ENCODE measurements at places on chromosomes 16 and 17.
A peak's percentile ranks its signal among the peaks of the same experiment; 100 is the strongest.

DNA sequence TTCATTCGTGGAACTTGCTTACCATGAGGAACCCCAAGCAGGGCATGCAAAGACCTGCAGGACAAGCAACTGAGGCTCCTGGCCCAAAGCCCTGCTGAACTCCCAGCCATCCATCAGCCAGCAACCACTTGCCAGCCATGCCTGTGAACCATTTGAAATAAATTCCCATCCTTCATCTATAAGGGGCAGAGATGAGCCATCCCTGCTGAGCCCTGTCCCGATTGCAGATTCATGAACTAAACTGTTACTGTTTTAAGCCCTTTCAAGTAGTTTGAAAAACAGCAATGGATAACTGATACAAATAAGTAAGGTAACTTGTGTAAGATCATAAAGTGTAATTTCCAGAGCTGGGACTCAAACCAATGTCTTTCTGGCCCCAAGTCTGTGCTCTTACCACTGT lies 114.4 kb upstream of the WSCD1 start:
- DNase-seq: no peak

GRCh38 chr16:76897816-76898215 lies 293.2 kb upstream of the MON1B start:
- DNase-seq: no peak

- DNase-seq: no peak
These were observed 165.6 kb upstream of the KCNJ16 start for GRCh38 chr17:69909389-69909788.

DNA sequence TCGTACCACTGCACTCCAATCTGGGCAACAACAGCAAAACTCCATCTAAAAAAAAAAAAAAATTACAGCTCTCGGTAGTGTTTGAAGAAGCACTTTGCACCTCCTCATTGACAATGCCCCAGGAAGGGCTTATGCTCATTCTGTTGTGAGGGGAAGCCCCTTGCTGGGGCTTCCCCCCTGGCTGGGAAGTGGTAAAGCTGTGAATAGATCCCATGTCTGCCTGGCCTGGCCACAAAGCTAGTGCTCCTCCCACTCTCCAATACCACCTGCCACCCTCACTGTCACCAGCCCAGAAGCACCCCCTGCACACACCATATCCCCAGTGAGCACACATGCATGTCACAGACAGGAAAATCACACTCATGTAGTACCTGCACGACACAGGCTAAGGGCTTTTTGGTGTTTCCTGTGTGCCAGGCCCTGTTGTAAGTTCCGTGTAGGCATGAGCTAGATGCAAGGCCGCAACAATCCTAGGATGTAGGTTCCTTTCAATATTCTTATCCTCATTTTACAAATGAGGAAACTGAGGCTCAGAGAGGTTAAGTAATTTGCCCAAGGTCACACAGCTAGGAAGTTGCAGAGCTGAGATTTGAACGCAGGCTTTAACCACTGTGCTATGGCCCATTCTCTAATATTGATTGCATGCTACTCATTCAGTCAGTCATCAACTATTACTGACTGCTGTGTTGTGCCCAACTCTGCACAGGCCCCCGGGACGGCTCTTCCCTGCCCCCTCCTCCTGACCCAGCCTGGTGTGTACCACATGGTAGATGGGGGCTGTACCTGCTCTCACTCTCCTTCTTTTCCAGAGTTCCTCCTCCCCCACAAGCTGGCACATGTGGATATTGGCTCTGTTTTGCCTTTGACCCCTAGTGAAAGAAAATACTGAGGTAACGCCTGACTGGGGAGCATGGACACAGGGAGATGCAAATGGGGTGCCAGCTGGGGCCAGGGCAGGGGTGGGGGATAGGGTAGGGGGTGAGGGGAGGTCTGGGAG lies 11.9 kb upstream of the COL1A1 start:
- peak; percentile 35 for DNase-seq

DNA sequence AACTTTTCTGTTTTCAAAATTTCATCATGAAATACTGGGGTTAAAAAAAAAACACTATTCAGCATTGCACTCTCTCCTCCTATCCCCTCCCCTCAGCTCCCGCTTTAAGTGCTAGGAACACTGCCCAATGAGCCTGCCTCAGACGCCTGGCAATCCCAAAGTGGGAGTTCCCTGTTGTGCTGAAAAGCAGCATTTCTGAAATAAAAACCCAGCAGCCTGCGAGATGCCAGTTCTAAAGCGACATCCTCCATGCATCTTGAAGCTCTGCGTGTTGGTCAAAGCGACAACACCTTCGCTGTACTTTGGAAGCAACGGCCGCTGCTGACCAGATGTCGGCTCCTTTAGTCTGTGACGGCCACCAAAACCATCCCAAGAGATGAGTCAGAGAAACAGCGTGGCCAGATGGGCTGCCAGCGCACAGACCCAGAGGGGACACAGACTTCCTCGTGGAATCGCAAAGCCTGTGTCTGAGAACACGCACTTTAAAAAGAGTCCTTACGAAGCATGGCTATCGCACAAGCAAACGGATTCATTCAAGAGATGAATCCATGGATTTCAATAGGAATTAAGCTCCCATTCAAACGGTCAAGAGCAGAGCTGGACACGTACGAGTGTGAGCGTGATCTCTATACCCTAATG lies 32.8 kb downstream of the FBXO31 start:
- DNase-seq: no peak

DNA sequence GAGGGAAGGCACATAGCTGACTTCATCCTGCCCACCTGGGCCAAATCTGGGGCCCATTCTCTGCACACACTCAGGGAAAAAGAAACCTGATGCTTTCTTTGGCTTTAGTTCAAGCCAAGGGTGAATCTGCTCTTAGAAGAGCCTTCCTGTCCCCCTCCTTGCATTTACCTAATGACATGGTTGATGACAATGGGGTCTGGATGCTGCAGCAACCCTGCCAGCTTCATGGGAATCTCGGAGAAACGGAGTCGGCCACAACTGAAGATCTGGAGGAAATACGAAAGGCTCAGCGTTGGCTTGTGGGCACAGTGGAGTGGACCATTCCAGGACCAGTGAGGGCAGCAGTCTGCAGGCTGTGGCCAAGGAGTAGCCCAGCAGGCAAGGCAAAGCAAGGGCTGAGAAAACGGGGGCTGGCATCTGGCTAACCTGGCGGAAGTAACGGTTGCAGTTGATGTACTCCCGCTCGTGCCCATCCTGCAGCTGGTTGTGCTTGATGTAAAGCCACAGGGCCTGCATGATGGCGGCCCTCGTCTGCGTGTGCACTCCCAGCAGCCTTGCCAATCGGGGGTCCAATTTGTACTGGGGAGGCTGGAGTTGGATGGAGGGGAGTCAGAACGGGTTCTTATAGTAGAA lies 6.4 kb upstream of the FTSJ3 start:
- no peak for DNase-seq

- DNase-seq: no peak
These were observed 4.4 kb upstream of the SNX29 start for GRCh38 chr16:11972128-11972527.

Measured in CD4-positive, alpha-beta T cell treated with Interferon gamma for 1 hour (primary cell).